ENCODE measurements at places on chromosomes 13 and 19.

DNA sequence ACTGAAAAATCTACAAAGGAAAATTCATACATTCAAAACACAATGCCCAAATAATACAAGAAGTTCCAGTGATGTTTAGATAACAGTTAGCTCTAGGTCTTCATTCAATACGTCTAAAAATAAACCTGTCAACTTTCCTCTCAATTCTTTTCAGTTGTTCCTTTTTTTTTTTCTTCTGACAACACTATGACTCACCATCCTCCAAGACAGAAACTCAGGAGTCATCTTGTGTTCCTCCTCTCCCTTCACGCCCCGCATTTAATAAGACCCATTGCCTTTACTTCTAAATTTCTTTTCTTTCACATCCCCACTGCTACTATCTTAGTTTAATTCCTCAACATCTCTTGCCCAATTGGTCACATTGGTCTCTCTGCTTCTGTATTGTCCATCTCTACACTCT is 759.9 kb downstream of the GPC5 start:
- no peak for DNase-seq

- DNase-seq: no peak
Measured at GRCh38 chr19:13526552-13526951, 20.3 kb upstream of the CACNA1A start.

- DNase-seq: peak; percentile 66
Measured at GRCh38 chr13:47433461-47434005, 536.7 kb upstream of the HTR2A start.

- DNase-seq: peak; percentile 78
Measured at GRCh38 chr13:37640499-37640898, 41.9 kb upstream of the POSTN start.

All from HCEC 1CT (cell line).